Activated CD4-positive, alpha-beta memory T cell treated with anti-CD3 and anti-CD28 coated beads, Interleukin-2, amount 10 ng/mL, durations not matched to agents 7 days and 5 days (primary cell): ENCODE measurements at places on chromosomes 11 and 22. TPM values are rescaled to one million over a fixed set of nuclear protein-coding genes. Genes with fewer than 3 reads are reported as not detected.

DNA sequence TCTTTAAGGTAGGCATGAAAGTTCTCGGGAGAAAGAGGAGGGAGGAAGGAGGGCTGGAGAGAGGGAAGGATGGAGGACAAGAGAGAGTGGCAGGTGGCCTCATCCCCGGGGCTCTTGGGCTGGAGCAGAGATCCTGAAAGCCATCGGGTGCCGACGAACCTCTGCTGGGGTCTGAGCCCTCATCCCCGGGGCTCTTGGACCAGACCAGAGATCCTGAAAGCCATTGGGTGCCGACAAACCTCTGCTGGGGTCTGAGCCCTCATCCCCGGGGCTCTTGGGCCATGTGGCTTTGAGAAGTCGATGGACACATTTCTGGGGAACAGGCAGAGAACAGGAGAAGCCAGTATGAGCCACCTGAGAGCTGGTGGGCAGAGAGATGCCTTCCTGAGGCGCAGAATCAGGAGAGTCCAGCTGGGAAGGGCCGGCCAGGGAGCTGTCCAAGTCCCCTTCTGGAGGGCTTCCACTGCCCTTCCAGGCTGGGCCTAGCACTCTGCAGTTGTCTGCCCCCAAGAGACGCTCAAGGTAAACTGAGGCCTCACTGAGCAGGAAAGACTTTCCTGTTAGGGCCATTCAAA is 1398.1 kb downstream of the BRD1 start:
- DNase-seq = no peak

GRCh38 chr11:826836-827145 is 928 bp upstream of the CRACR2B start:
- no peak for DNase-seq

Gene HEPN1
- not detected for total RNA-seq

DNA sequence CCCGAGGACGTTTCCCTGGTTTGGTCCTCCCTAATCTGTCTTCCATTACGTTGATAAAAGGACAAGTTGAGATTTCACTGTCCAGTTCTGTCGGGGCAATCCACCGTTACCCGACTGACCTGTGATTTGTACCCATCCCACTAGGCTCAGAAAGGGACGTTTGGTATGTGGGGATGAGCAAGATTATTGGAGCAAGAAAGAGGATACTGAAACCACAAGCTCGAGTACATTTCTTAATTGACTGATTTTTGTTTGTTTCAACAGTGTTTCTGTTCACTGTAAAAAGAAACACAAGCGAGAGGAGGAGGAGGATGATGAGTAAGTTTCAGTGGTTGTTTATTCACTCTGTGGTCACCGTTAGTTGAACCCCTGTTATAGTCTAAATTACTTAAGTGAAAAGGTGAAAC is 969 bp downstream of the CCDC117 start:
- no peak for DNase-seq

Gene ROM1
- total RNA-seq = 1.6 TPM
